ENCODE measurements at places on chromosomes 16 and 17.

DNA sequence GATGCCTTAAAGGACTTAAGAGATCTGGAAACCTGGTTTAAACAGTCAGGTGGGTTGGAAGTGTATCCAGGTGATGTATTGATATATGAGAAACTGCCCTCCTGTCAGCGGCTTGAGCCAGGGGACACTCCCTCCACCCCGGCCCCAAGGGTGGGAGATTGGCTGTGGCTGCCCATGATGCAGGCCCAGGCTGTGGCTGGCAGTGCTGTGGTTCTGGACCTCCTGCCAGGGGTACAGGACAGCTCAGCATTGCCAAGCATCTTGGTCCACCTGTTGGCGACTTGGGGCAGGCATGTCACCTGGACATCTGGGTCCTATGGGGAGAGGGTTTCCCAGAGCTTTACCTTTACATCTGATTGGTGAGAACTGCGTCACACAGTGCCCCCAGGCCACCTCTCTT lies 201.0 kb downstream of the SPECC1 start:
- no peak for DNase-seq

- DNase-seq = no peak
Observed at GRCh38 chr16:77877712-77878347, 89.5 kb downstream of the VAT1L start.

- DNase-seq = no peak
Observed at GRCh38 chr17:19579192-19579761, 45.6 kb downstream of the SLC47A1 start.

GRCh38 chr16:79162977-79163376 lies 437.6 kb downstream of the MAF start:
- DNase-seq = no peak

- no peak for DNase-seq
Observed at GRCh38 chr17:39402890-39403605, 1.6 kb upstream of the FBXL20 start.

GRCh38 chr17:70863436-70864248 lies 694.3 kb downstream of the KCNJ2 start:
- DNase-seq = no peak

GRCh38 chr16:27463741-27464591 lies 62.0 kb downstream of the IL21R start:
- DNase-seq = peak; percentile 62

GRCh38 chr17:80425835-80426426 lies 11.0 kb downstream of the ENDOV start:
- no peak for DNase-seq

DNA sequence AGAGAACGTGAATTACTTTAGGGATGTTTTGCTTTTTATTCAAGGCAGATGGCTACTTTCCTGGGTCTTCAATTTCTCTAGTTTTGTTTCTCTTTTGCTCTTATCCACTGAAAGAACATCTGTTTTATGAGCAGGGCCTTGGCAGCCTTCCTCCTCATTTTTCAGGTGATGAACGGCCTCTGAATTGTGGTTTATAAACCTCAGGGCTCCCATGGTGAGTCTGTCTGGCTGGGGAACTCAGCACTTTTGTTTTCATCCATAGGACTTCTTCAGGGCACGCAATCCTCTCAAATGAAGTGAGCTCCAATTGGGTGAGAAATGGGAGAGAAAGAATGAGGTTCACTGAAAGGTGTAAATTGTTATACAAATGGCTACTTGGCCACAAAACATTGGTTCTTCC lies 186.4 kb upstream of the ERCC4 start:
- no peak for DNase-seq

GRCh38 chr17:37844158-37844976 lies 79.8 kb upstream of the TBC1D3K start:
- no peak for DNase-seq

GRCh38 chr16:69769404-69769803 lies 7.3 kb downstream of the WWP2 start:
- DNase-seq = no peak

DNA sequence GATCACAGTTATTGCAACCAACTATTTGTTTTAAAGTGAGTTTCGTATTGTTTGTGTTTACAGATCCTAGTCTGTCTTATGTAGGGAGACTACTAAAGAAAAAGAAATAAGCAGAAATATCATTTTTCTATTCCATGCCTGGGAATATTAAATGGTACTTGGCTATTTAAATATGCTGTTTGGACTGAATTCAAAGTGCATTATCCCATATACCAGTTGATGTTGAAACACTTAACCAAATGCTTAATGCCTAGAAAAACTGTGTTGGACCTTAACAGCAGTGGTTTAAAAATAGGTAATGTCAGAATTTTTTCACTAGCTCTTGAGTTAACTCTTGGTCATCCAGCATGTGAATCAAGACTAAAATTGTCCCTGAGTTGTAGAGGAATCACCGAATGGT lies 37.5 kb upstream of the TOM1L1 start:
- DNase-seq = no peak

DNA sequence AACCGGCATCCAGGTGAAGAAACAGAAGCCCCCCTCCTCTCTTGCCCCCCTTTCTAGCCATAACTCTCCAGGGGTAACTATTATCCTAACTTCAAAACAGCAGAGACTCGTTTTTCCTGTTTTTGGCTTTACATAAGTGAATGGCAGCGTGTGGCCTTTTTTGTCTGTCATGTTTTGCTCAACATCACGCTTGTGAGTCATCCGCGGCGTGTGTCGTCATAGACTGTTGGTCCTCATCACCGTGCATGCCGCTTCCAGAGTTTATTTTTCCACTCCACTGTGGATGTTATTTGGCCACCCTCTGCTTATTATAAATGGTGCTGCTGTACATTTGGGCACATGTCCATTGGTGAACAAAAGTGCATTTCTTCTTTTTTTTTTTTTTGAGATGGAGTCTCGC lies 52.6 kb downstream of the ERN1 start:
- DNase-seq = no peak

DNA sequence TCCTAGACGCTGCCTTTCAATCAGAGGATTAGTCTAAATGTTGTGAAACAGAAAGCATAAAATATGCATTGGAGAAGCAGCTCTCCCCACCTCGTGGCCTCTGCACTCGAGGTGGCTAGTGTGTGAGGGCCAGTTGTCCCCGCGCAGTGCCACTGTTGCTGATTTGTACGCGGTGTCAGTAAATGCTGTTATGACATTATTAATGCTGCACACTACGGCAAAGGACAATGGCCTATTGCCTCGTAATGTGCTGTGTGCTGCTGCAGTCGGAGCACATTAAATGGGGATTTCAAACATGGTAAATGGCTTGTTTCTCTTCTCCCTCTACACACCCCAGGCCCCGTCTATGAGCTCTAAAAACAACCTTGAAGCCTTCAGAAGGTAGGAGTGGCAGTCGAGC lies 5.7 kb upstream of the MGAT5B start:
- DNase-seq = no peak

- no peak for DNase-seq
Observed at GRCh38 chr16:30637944-30638343, 12.8 kb upstream of the PRR14 start.

- DNase-seq = no peak
Observed at GRCh38 chr16:8730335-8730915, 56.0 kb downstream of the ABAT start.
